ENCODE measurements at places on chromosomes 16 and 17.
A peak's percentile ranks its signal among the peaks of the same experiment; 100 is the strongest.

DNA sequence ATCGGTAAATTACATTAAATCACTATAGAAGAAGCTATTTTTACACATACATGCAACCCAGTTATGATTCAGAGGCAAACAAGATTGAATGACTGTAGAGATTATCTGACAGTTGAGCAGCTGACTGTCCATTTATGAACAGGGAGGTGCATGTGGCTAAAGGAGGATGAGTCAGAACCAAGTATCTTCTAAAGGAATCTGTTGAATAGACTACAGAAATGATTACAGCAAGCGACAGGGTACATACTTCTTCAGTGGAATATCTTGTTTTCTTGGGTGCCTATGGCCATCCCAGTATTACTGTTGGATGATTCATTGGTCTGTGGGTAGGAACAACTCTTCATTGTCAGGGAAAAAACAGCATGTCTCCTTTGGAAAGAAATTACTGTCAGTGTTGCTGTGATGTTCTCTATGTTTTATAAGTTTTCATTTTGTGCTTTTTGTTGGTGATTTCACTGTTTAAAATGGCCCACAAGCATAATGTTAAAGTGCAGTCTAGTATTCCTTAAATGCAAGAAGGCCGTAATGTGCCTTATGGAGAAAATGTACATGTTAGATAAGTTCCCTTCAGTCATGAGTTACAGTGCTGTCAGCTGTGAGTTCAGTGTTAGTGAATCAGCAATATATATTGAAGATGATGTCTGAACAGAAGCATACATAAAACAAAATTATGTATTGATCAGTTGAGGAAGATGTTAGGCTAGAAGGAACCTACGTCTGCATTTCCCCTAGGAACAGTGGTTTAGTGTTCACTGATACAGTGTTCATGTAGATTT lies 27.0 kb downstream of the CBFB start:
- DNase-seq, result peak; percentile 99

DNA sequence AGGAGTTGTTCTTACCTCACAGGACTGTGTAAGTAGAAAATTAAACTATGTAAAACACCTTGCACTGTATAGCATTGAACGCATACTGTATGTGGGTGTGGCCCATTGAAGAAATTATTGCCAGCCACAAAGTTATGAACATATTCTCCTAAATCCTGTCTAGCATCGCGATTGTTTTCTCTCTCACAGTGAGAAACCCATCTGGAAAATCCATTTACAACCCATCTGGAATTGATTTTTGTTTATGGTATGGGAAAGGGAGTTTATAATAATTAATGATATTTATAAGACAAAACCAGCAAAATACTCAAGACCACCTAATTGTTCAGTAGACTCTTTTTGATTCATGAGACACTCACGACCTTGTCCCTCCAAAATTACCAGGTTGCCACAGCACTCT lies 22.1 kb upstream of the MON1B start:
- no peak for DNase-seq

DNA sequence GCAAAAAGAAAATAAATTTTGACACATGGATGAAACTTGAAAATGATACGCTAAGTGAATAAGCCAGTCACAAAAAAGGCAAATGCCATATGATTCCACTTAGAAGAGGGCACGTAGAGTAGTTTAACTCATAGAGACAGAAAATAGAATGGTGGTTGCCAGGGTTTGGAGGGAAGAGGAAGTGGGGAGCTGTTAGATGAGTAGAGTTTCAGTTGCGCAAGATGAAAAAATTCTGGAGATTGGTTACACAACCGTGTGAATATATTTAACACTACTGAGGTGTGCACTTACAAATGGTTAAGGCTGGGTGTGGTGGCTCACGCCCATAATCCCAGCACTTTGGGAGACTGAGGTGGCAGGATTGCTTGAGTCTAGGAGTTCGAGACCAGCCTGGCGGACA lies 93.4 kb upstream of the TMEM132E start:
- no peak for DNase-seq

DNA sequence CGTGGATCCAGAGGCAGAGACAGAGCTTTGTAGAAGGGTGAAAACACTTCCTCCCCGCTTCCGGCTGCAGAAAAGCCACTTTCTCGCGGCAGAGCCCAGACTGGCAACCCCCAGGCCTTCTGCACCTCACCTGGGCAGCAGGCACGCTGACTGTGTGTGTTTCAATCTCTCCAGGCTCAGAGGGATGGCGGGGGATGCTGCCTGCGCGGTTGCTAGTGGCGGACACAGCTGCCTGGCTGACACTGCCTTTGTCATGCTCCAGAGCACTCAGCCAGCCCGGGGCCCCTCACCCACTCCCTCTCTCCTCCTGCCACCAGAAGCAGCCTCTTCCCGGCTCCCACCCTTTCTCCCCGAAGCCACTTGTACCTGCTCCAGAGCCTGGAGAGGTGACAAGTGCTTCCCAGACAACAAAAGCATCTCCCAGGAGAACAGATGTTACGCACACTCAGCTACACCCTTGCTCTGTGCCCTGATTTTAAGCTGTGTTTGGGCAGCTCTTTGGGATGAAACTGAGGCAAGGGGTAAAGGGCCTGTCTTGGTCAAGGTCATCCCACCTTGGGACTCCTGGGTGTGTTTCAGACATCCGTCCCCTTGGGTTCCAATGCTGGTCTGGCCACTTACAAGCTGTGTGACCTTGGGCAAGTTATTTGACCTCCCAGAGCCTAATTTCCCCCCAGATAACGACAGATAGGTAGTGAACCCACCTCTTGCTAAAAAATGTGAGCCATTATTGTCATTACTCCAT lies 9.2 kb upstream of the GLIS2 start:
- DNase-seq, result no peak

GRCh38 chr17:75008373-75008772 lies 4.1 kb upstream of the MRPL58 start:
- no peak for DNase-seq

DNA sequence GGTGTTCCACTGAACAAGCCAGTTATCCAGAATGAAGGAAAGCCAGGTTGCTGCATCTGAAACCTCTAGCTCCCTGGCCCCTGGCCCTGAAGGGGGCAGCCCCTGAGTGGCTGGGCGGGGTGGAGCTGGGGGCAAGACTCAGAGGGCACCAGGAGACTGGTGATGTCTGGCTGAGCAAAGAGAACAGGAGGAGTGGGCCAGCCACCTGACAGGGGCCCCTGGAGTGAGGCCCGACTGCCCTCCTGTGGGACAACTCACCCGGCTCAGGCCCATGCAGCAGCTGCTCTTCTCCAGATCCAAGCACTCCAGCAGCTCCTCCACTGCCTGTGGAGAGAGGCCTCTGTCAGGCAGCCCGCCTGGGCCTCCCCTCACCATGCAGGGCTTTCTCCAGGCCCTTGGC lies 60.4 kb downstream of the PIPOX start:
- DNase-seq, result no peak

- DNase-seq, result no peak
These were observed 62.1 kb downstream of the PRKCA start for GRCh38 chr17:66364508-66364907.

DNA sequence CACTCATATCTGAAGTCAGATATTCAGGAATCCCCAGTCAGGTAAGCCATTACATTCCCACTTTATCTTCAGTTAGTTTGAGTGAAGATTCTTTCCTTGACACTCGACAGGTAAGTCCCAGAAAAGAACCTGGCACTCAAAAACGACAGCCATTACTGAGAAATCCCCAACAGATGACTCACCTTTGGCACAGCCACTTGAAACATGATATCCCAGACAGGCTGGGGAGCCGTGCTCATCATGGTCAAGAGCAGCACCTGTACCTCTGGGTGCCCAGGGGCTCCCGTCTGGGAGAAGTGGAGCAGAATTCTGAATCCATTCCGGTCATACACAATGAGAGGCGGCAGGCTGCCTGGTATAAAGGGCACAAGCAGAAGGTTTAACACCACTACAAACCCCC lies 16.8 kb upstream of the COG7 start:
- peak; percentile 6 for DNase-seq

DNA sequence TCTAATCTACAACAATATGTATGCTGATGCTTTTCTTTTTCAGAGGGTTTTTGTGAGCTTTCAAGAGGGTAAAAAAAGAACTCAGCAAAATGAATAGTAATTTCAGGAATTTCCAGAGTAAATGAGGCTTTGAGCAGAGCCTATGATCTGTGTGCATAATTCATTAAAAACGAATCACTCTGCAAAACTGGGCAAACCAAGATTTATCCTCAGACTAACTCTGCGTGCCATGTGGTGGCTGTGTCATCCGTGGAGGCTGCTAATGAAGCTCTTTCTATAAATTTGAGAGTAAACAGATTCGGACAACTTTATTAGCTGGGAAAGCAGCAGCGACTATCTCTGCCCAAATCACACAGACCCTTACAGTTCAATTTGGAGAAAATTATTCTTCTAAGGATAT lies 83.8 kb downstream of the FOXL1 start:
- DNase-seq, result peak; percentile 35

- no peak for DNase-seq
These were observed 30.5 kb downstream of the COPZ2 start for GRCh38 chr17:48006936-48007709.

DNA sequence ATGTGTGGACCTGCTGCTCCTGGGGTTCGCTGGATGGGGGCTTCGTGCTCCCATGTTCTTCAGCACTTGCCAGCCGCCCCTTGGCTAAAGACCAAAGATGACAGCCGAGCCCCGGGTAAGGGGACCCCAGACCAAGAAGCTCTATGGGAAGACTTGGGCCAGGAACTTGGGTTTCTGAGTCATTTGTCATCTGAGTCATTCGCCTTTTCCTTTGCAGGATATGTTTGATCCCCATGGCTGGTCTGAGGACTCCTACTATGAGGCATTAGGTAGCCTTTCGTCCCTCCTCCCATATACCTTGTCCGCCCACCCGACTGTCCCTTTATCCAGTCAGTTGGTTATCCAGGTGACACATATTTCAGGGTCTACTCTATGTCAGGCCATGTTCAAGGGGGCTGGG lies 17.7 kb upstream of the ITGB4 start:
- no peak for DNase-seq

DNA sequence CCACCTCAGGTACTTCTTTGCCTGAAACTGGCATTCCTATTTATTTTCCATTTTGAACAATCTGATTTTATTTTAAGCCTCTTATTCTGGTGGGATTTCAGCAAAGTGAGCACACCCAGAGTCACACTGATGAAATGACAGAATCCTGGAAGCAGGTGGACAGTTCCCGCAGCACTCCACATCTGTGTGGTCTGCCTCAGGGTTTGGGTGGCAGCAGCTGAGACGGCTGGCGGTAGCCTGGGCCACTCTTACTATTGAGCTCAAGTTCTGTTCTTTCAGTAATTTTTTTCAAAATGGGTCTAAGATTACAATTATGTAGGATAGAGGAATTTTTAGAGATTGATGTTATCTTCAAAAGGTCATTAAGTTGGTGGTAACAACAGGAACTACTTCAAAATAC lies 32.5 kb upstream of the ENDOV start:
- DNase-seq, result no peak

DNA sequence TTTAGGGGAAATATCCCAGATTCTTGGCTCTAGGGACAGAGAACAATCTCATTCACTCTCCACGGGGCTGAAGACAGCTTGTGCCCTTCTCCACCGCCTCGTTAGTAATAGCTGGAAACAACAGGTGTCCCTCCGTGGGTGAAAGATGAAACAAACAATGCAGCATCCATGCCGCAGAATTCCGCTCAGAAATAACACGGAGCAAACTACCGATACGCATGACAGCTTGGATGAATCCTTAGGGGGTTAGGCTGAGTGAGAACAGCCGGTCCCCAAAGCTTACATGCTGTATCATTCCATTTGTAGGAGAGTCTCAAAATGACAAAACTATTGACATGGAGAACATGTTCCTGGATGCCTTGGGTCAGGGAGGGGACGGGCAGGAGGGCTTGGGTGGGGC lies 29.4 kb upstream of the CACNG1 start:
- DNase-seq, result no peak

DNA sequence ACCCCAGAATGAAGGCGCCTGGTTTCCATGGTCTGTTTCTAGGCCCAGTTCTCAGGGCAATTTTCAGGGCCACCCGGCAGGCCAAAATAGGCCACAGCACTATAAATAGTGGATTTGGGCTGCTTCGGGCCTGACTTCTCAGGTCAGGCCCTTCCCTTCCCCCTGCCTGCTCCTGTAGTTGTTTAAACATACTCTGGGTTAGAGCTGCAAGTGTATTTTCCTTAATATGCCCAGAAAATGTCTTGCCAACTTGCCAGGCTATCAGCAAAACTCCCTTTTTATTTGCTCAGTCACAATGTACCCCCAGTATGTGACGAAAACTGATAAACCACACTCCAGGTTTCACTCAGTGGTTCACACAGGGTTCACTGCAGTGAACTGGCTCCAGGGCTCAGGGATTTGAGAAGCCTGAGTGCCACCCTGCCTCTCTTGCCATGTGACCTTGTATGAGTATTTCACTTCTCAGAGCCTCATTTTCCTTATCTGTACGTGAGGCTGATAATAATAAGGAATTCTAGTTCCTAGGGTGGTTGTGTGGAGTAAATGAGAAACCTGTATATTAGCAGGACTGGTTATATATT lies 76.5 kb downstream of the GPRC5B start:
- no peak for DNase-seq

- no peak for DNase-seq
These were observed at the start of gene RHBDL1 for GRCh38 chr16:674968-675883. Gene RHBDL1 (plus strand): TSS chr16:675671. CDS start chr16:675791, 120 bp downstream.

GRCh38 chr16:46763147-46763546 lies 15.0 kb upstream of the MYLK3 start:
- no peak for DNase-seq

DNA sequence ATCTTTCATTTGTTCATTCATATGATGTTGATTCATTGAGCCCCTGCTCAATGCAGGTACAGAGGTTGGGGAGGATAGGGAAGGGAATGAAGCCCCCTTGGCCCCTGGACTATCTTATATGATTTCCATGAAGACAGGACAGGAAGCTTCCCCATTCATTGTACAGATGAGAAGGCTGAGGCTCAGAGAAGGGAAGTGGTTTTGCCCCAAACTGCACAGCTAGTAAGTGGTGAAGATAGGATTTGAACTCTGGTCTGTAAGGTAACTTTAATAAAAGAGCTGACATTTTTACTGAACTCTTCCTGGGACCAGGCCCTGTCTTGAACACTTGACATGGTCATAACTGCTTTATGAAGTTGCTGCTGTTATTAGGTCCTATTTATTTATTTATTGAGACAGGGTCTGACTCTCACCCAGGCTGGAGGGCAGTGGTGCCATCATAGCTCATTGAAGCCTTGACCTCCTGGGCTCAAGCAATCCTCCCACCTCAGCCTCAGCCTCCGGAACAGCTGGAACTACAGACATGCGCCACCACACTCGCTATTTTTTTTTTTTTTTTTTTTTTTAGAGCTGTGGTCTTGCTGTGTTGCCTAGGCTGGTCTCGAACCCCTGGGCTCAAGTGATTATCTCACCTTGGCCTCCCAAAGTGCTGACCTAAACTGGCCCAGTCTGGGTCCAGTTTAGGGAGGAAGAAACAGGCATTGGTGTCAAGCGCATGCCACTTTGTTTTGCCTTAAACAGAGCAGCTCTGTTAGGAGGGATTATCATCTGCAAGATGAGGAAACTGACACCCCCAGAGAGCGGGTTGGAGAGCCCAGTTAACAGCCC lies 5.0 kb downstream of the CTF1 start:
- no peak for DNase-seq
